ENCODE measurements at places on chromosomes 1 and 21.

- no peak for DNase-seq
Observed at GRCh38 chr1:28171246-28171645, 5.2 kb downstream of the PTAFR start.

DNA sequence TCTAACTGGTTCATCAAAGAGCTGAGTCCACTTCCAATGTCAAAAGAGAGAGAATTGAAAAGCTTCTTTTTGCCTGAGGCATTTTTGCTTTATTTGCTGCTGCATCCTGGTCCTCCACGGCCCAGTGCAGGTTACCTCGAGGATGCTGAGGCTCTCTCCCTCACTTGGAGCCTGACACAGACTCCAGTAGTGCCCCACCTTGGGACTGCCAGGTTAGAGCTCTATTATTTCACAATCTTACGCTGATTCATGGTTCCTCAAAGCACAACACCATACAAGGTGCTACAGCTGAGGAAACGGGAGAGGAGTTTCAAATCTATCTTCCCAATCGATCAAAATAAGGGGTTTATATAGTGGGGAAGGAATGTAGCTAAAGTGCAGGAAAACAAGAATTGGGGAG lies 13.6 kb upstream of the PLPPR4 start:
- DNase-seq = no peak

DNA sequence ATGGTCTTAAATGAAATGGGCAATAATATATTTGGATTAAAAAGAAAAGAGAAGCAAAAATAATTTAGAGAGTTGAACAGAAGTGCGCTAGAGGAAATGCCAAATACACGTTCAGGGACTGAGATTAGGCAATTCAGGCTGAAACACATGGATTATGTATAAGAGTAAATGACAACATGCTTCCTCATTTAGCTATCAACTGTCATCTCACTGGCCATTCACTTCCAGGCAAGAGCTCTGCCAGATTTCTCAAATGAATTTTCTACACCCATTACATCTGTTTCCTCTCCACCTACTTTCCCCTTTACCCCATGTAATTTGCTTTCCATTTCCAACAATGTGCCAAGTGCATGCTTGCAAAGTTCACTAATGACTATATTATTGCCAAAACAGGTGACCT lies 582.4 kb downstream of the LTN1 start:
- DNase-seq = no peak

- no peak for DNase-seq
Observed at GRCh38 chr1:168767894-168768584, 39.0 kb upstream of the DPT start.

DNA sequence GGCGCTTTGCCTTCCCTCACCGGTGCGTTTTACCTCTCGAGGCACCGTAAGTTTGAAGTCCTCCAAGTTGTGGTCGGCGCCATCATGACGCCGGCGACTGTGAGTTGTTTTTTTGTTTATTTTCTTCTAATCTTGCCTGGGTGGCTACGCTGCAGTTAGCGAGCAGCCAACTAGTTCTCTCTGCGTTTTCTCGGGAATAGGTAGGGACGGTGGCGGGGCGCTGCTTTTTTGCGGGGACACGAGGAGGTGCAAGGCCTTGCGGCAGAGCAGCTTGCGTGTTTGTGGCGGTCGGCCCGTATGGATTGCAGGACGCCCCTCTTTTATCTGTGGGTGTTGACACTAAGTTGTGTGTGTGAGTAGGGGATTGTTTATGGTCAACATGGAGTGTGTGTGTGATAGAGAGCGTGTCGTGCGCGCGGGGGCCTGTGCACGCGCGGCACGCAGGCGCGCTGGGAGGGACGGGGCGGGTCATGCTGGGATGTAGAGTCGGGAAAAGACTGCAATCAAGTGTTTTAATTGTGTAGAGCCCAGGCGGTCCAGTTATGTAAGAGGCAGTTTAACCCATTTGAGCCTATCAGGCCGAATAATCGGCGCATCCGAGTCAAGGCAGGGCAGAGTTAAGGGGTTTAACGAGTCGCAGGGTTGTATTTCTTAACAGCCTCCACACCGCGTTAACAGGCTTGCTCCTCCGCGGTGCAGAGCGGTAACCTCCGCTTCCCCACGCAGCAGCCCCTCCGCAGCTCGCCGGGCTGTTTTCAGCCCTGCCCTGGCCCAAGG lies 1.2 kb upstream of the NEGR1 start:
- DNase-seq = peak; percentile 52

GRCh38 chr1:26285366-26286063 lies 5.6 kb downstream of the SH3BGRL3 start:
- DNase-seq = peak; percentile 89

DNA sequence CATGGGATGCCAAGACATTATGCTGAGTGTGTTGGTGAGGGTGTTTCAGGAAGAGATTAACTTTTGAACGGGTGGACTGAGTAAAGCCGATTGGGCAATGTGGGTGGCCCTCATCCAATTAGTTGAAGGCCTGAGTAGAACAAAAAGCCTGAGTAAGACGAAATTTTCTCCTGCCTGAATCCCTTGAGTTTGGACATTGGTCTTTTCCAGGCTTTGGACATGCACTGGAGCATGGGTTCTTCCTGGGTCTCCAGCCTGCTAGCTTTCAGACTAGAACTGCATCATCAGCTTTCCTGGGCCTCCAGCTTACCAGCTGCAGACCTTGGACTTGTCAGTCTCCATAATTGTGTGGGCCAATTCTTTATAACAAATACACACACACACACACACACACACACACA lies 63.6 kb downstream of the NIBAN1 start:
- no peak for DNase-seq

GRCh38 chr1:225464851-225465792 lies 37.3 kb upstream of the LBR start:
- peak; percentile 73 for DNase-seq

DNA sequence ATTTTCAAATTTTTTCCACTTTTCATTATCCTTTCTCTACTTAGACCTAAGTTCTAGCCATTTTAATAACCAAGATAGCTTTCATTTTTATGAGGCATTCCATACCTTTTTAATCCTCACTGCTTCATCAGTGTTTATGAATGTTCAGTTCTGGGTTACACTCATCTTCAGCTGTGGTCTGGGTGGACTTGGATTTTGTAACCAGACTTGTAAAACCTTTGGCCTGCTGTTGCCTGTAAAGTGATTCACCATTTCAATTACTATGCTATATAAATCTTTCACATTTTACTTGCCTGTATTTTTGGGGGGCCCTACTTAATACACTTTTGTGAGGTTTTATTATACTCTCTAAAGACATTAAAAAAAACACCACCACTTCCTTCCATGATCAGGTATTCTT lies 46.2 kb downstream of the USP25 start:
- DNase-seq = no peak

DNA sequence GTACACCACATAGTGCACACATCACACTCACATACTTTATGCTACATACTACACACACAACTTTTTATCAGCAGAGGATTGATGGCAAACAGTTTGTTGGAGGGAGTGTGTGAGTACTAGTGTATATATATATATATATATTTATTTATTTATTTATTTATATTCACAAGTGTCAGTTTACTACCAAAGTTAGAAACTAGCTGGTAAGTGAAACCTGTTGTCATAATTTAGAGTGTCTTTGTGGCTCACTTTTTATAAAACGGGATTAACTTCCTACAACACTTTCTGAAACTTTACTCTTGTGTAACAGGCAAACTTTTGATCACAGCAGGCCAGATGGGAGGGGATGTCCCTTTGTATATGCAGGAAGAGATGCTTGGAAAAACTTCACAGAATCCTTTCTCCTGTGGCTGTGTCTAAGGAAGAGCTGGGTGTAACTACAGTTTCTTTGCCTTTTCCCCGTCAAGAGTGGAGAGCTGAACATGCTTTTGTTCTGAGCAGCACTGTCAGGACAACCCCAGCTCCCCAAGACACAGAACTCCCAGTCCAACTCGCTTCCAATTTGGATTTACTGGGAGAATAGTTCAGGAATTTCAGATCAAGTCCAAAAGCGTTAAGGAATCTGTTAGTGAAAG lies 1.9 kb upstream of the SAMD13 start:
- no peak for DNase-seq

DNA sequence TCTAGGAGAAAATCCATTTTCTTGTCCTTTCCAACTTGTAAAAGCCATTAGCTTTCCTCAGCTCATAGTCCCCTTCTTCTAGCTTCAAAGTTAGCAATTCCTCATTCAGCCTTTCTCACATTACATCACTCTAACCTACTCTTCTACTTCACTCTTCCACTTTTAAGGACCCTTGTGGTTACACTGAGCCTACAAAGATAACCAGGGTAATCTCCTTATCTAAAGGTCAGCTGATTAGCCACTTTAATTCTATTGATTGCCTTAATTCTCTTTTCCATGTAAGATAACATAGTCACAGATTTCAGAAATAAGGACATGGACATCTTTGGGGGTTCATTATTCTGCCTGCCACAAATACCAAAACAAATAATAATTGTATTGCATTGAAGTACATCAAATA lies 8.5 kb upstream of the SPATA6 start:
- no peak for DNase-seq

- no peak for DNase-seq
Observed at GRCh38 chr1:182622901-182623528, 18.8 kb upstream of the RGS16 start.

DNA sequence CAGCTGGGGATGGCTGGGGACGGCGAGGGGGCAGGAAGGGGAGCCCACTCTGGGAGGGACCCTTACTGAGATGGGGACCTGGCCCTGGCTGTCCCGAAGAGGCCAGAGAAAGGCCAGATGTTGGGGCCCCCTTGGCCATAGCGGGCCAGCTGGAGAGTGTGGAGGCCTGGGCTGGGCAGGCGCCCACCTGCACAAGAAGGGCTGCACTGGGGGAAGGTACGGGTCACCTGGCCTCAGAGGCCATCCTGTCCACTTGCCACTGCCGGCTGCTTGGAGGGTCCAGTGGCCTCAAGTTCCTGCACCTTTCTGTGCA lies 5.0 kb upstream of the PLCH2 start:
- no peak for DNase-seq

GRCh38 chr21:23247334-23247733 lies 2249.1 kb downstream of the NCAM2 start:
- DNase-seq = no peak

DNA sequence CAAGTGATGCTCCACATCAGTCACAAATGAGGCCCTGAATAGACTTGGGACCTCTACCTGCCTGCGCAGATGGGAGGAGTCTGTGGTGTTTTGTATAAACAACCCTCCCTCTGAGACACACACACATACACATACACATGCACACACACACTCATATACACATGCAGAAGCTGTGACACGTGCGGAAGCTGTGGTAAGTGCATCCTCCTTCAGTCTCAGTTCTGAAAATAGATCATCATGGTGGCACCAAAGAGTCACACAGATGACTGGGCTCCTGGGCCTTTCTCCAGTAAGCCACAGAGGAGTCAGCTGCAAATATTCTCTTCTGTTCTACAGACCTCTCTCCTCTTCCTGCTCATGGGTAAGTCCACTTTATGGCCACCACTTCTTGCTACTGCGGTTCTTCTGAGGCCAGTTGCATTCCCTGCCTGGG lies at the start of gene LY9:
LY9 (plus strand) TSS at position 224 of the 433 bp plus-strand sequence; CDS start at position 238, 14 bp downstream.
- no peak for DNase-seq

DNA sequence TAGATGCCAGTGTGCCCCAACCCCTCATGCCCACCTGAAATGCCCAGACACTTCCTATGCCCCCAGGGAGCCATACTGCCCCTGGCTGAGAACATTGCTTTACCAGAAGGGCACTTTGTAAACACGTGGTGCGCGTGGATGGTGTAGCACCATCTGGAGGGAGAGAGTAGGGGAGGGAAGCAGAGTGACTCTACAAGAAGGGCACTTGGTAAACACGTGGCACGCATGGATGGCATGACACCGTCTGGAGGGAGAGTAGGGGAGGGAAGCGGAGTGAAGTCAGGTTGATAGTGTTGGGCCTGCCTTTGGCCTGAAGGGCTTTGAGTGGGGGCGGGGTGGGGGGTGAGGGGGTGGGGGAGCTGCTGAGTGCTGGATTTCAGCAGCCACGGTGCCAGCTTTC lies 324.0 kb upstream of the VAMP3 start:
- DNase-seq = no peak

GRCh38 chr1:53470155-53470554 lies 11.0 kb downstream of the DMRTB1 start:
- DNase-seq = peak; percentile 98

GRCh38 chr1:99737016-99737415 lies 29.4 kb downstream of the FRRS1 start:
- DNase-seq = peak; percentile 59

- peak; percentile 25 for DNase-seq
Observed at GRCh38 chr1:176479971-176480370, 17.0 kb downstream of the PAPPA2 start.

GRCh38 chr1:76198452-76198851 lies 123.9 kb downstream of the ST6GALNAC3 start:
- no peak for DNase-seq

DNA sequence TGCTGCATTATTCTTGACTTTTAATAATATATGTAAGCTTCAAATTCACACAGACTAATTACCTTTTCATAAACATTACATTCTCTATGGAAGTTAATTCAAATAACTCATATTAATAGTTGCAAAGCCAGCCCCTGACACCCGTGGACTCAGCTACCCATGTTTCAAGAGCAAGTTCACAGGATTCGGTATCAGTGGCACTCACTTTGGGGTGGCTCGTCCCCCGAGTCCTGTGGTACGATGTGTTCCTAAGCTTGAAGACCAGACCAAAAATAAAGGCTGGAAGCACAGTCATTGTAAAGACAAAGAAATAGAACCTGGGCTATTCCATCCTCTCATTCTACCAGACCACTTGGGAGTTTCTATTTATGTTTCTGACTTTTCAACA lies 70.9 kb downstream of the ITPKB start:
- DNase-seq = no peak

GRCh38 chr1:175540896-175541645 lies 202.3 kb downstream of the TNR start:
- no peak for DNase-seq

- no peak for DNase-seq
Observed at GRCh38 chr1:17514776-17515175, 24.7 kb upstream of the ARHGEF10L start.

Measured in ELF-1 (cell line).